ENCODE measurements at places on chromosomes 6 and 20. TPM values are rescaled to one million over a fixed set of nuclear protein-coding genes. Genes with fewer than 3 reads are reported as not detected.
A peak's percentile ranks its signal among the peaks of the same experiment; 100 is the strongest.

Gene ATP6V1G2
- total RNA-seq, result 0.89 TPM

Gene HLA-C
- total RNA-seq, result 168 TPM

Gene CNKSR3
- 2.4 TPM for total RNA-seq

Gene NKAIN2
- total RNA-seq, result not detected

- H3K4me1 ChIP-seq, result no peaks in the 10 kb centered on the region
- H3K27me3 ChIP-seq, result no peaks in the 10 kb centered on the region
- no peak for DNase-seq
- H3K36me3 ChIP-seq, result peaks cover 6% of the 10 kb centered on the region
- H3K4me3 ChIP-seq, result no peak overlapping the region
- no peak overlapping the region for H3K27ac ChIP-seq
These were observed 11.2 kb downstream of the ZNF337 start for GRCh38 chr20:25685276-25686080.

DNA sequence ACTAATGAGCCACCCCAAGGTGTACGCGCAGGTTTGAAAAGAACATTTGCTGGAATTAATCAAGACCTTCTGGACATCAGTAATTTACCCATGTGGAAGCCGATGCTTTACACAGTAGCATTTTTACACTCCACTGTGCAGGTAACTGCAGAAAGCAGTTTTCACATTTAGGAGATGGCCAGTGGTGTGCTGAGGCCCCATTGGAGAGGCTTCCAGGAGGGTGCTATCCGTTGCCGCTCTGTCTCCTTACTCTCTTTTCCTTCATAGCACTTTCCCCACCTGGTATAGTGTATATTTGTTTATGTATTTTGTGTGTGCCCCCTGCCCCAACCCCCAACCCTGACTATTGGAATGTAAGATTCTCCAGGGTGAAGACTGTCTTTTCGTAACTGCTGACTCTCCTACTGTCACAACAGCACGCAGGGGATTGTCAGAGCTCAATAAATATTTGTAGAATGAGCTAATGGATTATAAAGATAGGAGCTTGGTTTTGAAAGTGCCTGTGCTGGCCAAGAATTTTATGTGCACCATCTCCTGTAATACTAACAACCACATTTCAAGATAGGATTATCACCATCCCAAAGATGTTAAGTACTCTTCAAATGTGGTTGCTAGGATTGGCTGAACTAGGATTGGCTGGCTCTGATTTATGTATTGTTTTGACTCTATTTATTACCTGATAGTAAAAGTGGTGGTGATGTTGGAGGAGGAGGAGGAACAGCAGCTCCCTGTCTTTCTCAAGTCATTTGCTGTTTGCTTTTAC, 74.0 kb upstream of the GLP1R start:
- no peak overlapping the region for H3K27ac ChIP-seq
- no peaks in the 10 kb centered on the region for H3K36me3 ChIP-seq
- H3K27me3 ChIP-seq, result peaks cover 3% of the 10 kb centered on the region

DNA sequence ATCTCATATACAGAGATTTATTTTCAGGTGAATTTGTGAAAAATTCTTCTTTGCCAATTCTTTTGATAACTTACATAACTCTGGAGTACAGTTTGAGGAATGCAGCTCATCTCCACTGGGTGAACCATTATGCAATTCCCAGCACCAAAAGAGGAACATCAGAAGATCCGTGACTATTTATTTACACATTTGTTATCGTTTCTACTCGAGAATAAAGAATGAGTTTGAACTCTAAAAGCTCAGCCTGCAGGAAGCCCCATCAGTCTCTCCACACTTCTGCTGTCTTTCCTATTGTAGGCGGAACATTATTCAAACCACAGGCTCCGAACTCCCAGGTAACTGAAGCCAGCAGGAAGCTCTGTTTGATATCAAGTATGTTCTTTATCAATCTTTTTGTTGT, 95.9 kb upstream of the IFNGR1 start:
- no peak overlapping the region for H3K4me3 ChIP-seq
- no peak overlapping the region for H3K27ac ChIP-seq
- H3K4me1 ChIP-seq, result 0 out of 2 replicates have a peak, but pooled peaks cover 5% of the 10 kb centered on the region
- H3K36me3 ChIP-seq, result no peaks in the 10 kb centered on the region
- H3K27me3 ChIP-seq, result 0 out of 2 replicates have a peak, but pooled peaks cover 4% of the 10 kb centered on the region

DNA sequence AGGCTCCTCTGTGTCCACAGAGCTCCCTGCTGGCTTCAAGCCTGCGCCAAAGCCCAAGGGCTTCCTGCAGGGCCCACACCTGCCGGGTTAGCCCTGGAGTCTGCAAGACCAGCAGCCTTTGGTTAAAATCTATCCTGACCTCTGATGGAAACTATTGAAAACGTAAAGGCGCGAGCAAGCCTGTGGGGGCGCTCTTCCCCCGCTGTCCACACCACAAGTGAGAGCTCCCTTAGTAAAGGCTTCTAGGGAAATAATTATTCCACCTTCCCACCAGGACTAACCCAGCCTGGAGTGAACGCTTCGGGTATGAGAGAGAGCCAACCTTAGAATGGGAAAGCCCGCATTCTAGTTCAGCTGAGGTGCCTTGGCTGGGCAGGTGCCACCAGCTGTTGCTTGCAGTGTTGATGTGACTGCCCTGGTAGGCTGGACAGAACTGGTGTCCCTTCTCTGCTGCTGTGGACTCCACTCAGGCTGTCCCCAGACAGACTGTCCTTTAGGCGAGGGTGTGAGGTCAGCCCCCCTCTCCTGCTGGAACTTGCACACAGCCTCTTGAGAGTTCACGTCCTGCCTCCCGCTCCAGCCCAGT, 68.7 kb downstream of the SYTL3 start:
- H3K36me3 ChIP-seq, result no peaks in the 10 kb centered on the region
- H3K4me1 ChIP-seq, result peaks cover 15% of the 10 kb centered on the region
- no peak overlapping the region for H3K4me3 ChIP-seq
- no peak overlapping the region for H3K27ac ChIP-seq
- DNase-seq, result peak; percentile 41

Gene UFL1
- total RNA-seq, result 25.9 TPM

GRCh38 chr6:157454762-157455714, 74.0 kb downstream of the ZDHHC14 start:
- no peaks in the 10 kb centered on the region for H3K27me3 ChIP-seq
- no peaks in the 10 kb centered on the region for H3K36me3 ChIP-seq
- H3K4me3 ChIP-seq, result no peak overlapping the region
- H3K4me1 ChIP-seq, result no peaks in the 10 kb centered on the region
- no peak for DNase-seq

DNA sequence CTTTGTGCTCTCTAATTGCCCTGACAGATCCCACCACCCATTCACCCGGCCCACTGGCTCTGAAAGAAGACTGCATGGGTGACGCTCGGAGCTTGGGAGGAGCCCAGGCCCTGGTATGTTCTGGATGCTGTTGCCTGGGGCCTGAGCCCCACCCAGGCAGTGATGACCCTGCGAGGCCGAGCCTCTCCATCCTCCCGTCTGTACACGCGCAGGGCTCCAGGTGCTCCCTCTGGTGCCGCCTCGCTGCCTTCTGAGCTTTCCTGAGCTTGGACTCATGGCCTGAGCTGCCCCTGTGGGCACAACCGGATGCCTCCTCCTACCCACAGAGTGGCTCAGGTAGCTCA, 61.2 kb downstream of the STK35 start:
- DNase-seq, result no peak
- H3K27me3 ChIP-seq, result no peaks in the 10 kb centered on the region
- H3K27ac ChIP-seq, result no peak overlapping the region
- H3K4me3 ChIP-seq, result no peak overlapping the region

Gene MACROD2
- total RNA-seq, result 3.3 TPM

DNA sequence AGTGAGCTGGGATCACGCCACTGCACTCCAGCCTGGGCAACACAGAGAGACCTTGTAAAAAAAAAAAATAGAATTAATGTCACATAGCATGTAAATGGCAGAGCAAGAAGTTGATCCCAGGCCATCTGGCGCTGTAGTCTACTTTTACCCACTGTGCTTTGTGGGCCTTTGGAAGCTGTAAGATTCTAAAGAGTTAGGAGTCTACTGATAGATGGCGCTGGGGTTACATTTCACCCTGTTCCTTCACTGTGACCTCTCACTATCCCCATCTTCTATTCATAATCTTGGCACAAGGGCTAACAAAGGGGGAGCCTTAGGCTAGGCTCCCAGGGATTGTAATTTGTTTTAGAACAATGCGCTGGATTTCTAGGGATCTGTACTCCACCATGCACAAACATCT, 24.4 kb downstream of the SIRPD start:
- peak; percentile 35 for DNase-seq
- no peaks in the 10 kb centered on the region for H3K27me3 ChIP-seq
- no peak overlapping the region for H3K4me3 ChIP-seq
- peaks cover 7% of the 10 kb centered on the region for H3K4me1 ChIP-seq
- H3K27ac ChIP-seq, result no peak overlapping the region

Measured in GM23248 (cell line).